ENCODE measurements at places on chromosomes 1 and 21.

DNA sequence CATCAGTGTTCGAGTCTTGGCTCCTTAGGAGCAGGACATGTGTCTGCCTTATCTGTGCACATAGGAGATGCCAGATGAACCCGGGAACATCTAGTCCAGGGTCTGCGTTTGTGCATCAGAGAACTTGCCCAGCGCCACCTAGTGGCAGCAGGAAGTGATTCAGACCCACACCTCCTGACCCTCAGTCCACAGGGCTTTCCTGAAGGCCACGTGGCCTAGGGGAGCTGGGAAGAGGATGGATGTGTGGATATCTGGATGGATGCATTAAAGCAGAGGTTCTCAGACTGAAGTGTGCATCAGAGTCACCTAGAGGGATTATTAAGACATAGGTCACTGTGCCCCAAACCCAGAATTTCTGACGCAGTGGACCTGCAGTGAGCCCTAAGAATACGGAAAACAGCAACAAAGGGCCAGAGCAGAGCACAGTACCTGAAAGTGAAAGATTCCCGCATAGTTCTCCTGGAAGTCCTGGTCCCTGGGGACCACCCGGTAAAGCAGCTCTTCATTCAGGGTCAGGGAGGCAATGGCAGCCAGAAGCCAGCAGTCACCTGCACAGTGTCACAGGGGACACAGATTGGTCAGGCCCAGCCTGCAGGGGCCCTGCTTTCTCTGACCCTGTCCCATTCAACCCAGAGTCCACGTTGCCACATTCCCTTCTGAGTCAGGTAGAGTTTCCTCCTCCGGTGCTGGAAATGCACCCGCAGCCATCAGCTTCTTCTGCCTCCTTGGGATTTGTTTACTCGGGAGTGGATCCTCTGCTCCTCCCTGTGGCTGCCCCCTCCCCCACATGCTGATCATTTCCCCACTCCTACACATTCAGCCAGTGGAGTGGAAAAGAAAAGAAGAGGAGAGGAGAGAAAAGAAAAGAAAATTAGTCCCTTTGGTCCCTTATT is 37.0 kb downstream of the CAPN8 start:
- peak; percentile 68 for DNase-seq

- DNase-seq, result no peak
These were observed at the start of gene TAS1R3 for GRCh38 chr1:1331068-1331965. Gene TAS1R3, plus strand, starts transcription at chr1:1331280. Its CDS starts 66 bp downstream, at chr1:1331346.

GRCh38 chr1:167599957-167600581 is 30.0 kb upstream of the RCSD1 start:
- peak; percentile 68 for DNase-seq

GRCh38 chr1:222522105-222522915 is 25.6 kb downstream of the HHIPL2 start:
- peak; percentile 18 for DNase-seq

DNA sequence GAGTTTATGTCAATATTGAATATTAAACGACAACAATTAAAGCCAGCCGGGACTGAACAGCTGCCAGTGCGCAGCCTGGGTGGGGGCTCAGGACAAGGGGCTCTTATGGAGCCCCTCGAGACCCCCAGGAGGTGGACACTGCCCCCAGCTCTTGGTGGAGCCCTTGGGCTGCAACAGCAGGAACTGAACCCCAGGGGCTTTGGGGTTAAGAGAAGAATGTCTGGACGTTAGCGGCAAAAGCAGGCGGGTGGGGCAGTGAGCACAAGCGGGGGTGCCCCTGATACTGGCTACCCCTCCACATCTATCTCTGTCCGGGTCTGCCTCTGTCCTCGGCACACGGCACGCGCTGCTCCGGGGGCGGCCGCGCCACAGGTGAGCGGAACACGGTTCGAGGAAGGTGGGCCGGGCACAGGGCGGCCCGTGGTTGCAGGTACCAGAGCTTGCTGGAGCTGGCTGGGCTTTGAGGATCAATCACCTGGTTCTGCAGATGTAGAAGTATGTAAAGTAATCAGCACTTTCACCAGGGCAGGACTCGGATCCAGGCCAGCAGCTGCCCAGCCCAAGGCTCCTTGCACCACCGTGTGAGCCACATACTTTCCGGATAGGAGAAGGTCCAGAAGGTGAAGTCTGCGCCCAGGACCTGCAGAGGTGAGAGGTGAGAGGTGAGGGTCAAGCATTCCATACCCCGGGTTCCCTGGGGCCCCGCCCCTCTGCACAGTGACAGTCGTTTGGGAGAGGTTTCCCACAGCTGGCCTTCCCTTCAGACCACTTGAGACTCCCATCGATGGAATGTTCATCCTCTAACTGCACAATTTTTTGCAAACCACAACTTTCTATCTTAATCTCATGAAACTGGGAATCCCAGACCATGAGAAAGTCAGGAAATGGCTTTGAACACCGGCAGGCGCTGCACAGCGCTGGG is 12.4 kb upstream of the POFUT2 start:
- no peak for DNase-seq

- DNase-seq, result no peak
These were observed 154.7 kb downstream of the PTGER3 start for GRCh38 chr1:70892930-70893329.

GRCh38 chr1:235860829-235861228 is 5.9 kb downstream of the LYST start:
- no peak for DNase-seq

GRCh38 chr1:164225011-164225410 is 334.0 kb upstream of the PBX1 start:
- no peak for DNase-seq

DNA sequence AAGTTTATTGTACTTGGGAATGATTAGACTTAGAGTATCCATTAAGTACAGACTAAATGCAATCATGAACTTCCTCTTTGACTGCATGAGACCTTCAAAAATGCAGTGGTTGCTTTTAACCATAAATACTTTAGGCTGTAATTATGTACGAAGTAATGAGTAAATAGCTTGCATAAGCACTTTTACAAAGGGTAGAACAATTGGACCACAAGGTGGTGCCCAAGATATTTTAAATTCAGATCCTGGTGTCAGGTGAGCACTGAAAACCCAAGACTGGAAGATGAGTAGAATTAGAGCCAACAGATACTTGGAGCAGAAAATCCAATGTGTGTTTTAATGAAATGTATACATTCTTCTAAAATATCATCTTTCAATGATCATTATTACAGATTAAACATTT is 43.4 kb upstream of the RHOU start:
- peak; percentile 74 for DNase-seq

GRCh38 chr1:233281711-233282581 is 13.6 kb downstream of the PCNX2 start:
- peak; percentile 71 for DNase-seq

DNA sequence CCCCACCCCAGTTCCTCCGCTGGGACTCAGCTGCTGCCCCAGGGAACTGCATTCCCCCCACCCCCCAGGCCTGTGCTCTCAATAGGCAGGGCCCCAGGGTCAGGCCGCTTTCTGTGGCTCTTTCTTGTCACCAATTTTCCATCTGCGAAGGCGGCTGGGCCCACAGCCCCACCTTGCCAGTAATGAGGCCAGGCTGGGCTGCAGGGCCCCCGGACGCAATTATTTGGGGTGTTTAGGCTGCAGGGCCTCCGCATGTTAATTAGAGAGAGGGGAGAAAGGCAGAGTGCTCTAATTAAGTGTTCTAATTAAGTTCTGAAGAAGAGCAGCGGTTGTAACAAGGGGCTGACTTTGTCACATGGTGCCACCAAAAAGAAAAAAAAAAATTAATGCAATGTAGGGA is 71.8 kb downstream of the EPHB2 start:
- DNase-seq, result no peak

- no peak for DNase-seq
These were observed 133.7 kb downstream of the PTPN14 start for GRCh38 chr1:214417545-214418210.

DNA sequence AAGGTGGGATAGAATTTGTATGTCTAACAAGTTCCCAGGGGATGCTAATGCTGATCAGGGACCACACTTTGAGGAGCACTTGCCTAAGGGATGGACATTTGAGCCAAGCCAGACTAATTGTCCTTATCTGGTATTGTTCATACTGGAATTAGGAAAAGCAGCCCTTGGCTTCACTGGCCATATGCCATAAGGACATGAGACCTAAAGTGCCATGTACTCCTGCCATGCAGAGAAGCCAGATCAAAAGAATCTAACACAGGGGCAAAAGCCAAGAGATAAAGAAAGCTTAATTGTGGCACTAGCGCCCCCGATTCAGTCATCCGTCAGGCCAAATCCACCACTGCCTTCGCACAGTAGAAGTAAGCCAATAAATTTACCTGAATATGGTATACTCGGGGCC is 45.7 kb downstream of the RNF11 start:
- no peak for DNase-seq

DNA sequence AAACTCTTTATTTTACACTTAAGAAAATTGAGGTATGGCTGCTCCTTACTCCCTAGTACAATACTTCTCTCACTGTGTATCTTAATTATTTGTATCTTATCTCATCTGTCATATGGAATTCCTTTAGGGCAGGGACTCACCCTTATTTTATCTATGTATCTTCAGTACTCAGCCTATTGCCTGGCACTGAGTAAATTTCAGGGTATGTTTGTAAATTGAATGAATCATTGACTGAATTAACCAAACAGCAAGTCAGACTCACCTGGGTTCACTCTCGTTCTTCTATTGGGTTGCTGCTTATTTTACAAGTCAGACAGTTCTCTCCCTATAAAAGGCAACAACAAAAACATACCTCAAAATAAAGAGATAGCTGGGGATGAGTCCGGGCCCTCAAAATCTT is 63.8 kb downstream of the LAMC1 start:
- DNase-seq, result no peak

- DNase-seq, result no peak
These were observed 388.5 kb downstream of the OMA1 start for GRCh38 chr1:58158016-58158415.

DNA sequence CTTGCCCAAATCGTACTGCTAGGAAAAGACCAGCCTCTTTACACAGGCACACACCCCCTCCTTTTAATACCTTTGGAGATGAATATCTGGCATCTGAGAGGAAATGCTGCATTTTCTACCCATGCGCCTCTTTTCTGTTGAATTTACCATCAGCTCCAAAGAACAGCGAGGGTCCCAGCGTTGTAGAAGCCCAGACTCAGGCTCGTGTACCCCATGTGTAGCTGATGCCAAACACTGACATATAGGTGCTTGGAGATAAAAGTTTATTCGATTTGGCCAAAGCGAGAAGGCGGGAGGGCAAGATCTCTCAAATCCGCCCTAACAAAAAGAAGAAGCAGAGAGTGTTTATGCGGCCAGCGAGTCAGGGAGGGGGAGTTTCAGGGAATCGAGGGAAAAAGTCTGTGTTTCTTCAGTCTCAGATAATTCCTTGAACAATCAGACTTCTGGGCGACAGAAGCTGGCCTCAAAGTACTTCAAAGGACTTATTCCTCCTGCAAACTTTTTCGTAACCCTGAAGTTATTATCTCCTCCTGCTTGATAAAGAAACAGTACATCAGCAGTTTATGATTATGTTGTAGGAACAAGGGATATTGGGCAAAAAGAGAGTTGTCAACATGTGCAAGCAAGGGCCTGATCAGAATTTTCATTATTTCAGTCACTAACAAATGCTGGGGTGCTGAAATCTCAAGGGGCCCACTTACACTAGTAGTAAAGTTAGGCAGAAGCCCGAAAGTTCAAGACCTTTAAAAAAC is 642 bp upstream of the CREG1 start:
- DNase-seq, result peak; percentile 45

GRCh38 chr1:88787023-88787903 is 103.2 kb downstream of the PKN2 start:
- DNase-seq, result no peak

GRCh38 chr1:46413596-46413985 is 19.5 kb downstream of the FAAH start:
- DNase-seq, result peak; percentile 62

Data from NB4 (cell line).